ENCODE measurements at places on chromosomes 6 and 20. TPM values are rescaled to one million over a fixed set of nuclear protein-coding genes. Genes with fewer than 3 reads are reported as not detected.

DNA sequence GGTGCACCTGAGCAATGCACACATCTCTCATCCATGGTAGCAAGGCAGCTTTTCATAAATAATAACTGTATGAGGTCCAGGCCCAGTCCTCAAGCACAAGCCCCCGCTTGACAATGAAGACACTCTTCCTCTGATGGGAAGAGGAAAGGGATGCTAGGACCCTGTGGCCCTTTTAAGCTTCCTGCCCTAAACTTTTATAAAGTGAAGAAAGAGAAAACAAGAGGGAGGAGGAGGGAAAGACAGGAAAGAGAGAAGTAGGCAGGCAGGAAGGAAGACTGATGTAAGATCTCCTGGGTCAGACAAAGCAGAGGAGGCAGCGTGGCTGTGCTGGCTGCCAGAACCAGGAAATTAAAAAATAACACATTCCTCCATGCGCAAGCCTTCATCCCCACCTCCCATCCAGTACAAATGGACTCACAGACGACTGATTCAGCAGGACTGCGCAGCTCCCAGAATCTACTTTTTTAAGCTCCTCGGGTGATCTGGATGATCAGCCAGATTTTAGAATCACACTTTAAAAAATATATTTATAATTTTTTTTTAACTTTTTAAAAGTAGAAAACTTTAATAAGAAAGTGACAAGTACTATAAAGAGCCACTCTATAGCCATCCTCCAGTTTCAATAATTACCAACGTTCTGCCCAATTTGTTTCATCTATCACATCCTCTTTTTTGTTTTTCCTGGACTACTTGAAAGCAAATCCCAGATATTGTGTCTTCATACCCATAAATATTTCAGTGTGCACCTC lies 16.5 kb downstream of the TNFAIP3 start:
- no peak for DNase-seq

DNA sequence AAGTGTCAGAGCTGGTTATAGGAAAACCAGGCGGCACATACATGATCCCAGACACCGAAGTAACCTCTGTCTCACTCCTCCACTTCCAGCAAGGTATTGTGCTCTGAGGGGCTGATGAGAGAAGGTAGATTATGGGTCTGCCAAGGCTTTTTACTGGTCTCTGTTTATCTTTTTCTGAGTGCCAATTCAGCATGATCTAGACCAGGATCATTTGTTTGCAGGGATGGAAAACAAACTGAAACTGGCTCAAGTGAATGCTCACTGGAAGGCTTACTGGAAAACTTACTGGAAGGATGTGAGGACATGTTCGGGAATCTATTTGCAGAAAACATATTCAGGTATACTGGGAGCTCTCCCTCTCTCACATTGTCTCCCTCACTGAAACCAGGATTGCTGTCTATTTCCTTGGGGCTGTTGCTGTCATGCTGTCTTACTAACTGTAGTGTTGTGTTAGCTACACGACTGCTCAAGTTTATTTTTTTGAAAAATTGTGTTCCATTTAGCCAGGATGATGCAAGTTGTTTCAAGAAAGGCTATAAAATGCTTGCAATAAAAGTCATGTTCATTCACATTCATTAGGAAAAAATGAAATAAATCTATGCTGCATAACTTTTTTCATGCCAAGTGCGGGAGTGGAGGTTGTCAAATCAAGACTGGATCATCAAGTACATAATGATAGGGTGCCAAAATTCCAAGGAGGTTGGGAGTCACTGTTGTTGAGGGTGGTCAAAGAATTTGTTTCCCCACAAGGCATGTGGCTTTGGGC lies 37.0 kb downstream of the KLHL31 start:
- no peak for DNase-seq

DNA sequence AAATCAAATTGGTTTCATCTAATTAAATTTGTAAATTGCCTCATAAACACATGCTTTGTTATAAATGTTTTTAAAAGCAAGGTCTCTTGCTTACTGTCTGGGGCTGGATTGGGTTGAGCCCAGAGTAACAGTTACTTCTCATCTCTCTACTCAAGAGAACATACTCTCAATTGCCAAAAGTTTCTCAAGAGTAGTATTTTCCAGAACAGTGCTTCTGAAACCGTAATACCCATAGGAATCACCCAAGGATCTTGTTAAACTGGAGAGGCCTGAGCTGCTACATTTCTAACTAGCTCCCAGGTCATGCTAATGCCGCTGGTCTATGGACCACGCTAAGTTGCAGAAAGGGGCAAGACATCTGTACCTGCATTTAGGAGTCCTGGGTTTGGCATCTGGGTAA lies 744.9 kb downstream of the PTPRT start:
- DNase-seq, result no peak

GRCh38 chr20:25045343-25045712 lies 12.6 kb downstream of the ACSS1 start:
- DNase-seq, result no peak

GRCh38 chr20:38164069-38164468 lies 1.0 kb downstream of the TGM2 start:
- DNase-seq, result no peak

GRCh38 chr20:24918579-24919566 lies 30.2 kb upstream of the CST7 start:
- no peak for DNase-seq

DNA sequence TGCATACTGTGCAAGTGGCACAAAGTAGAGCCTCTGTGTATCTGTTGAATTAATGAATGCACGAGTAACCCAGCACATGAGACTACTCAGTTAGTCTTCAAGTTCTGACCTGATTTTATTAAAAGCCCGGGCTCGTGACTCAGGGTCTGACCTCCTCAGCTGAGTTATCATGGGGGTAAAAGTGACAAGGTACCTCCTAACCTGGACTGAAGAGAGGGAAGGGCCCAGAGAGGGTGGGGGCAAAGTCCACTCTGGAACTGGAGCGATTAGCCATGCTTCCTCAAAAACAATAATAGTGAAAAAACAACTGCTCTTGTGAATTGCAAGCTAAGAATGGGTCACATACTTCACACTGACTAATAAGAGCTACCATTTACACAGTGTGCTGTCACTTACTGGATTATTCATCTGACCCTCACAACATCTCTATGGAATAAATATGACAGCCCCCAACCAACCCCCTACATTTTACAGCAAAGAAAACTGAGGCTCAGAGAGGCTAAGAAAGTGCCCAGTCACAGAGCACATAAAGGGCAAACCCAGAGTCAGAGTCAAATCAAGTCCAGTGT lies 26.7 kb downstream of the TRERF1 start:
- DNase-seq, result peak; percentile 60

DNA sequence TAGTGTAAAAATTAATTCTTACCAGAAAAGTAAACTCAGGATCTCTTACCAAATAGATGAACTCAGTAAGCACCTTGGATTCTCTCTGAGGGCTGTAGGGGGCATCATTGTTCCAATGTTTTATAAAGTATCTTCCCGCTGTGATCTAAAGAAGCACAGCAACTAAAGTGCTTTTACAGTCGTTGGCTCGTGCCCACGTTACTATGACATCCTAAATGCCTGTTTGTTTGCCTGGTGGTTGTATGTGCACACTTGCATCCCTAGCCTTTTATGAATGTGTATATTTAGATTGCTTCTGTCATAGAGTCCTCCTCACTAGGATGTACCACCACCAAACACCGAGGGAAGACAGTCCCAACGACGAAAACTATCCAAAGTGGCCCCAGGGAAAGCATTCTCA lies 34.5 kb downstream of the SLX4IP start:
- DNase-seq, result peak; percentile 49

- no peak for DNase-seq
Measured at GRCh38 chr6:101351173-101351572, 42.3 kb upstream of the GRIK2 start.

- DNase-seq, result no peak
Measured at GRCh38 chr6:80962382-80962781, 790.1 kb downstream of the TENT5A start.

DNA sequence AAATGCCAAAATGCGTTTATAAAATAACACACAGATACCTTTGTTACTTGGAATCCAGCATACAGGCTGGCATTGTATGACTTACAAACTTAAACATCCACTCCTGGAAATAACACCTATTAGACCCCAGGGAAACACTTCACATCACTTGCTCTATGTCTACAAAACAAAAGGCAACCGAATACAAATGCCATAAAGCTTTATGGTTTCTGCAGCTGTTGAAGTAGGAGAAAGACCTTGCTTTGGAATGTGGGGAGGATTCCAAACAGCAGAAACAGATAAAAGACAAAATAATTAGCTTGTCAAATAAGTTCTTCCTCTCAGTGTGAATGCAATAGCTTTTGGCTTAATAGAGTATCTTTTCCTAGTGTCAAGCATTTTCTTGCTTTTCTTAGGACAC lies 9.8 kb upstream of the AMD1 start:
- no peak for DNase-seq

DNA sequence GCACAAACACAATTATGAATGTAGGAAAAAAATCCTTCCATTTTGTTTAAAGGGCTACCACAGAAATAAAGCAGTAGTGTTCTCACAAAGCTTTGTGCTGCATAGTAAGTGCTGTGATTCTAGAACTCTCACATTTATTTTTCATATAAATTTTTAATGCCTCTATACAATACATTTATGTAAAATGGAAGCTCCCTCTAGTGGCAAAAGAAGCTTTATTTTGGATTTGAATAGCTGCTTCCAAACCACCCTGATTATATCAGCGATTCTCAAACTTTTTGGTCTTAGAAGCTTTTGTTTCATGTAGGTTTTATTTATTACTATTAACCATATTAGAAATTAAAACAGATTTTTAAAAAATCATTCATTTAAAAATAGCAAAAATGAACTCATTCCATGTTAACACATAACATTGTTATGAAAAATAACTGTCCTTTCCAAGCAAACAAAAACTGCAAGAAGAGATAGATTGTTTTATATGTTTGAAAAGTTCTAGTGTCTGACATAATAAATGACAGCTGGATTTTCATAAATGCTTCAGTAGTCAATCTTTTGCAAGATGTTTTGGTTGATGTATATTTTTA lies 38.4 kb downstream of the HS3ST5 start:
- DNase-seq, result no peak

DNA sequence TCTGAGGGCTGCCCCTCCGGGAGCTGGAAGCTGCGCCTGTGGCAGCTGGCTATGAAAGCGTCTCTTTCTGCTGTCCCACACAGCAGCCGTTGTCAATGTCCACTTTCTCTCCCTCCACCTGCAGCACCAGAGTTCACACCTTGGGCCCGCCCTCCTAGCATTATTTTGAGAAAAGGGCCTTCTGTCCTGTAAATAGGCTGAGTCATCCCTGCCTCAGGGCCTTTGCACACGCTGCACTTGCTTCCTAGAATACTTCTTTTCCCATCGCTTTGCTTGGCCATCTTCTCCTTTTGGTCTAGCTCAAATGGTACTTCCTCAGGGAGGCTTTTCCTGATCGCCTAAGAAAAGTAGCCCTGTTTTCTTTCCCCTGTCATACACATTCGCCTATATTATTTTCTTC lies 69.3 kb upstream of the ZNFX1 start:
- DNase-seq, result no peak

GRCh38 chr6:86508230-86508629 lies 429.1 kb upstream of the HTR1E start:
- no peak for DNase-seq

The SYCP2 gene
- total RNA-seq, result 9.5 TPM

The LZTS3 gene
- total RNA-seq, result 54.1 TPM

The KHDC1L gene
- not detected for total RNA-seq

The PBX2 gene
- 95.0 TPM for total RNA-seq

The NRSN1 gene
- total RNA-seq, result 0.12 TPM

The ASIP gene
- not detected for total RNA-seq

The GJA1 gene
- total RNA-seq, result 109 TPM

The CTAGE9 gene
- total RNA-seq, result 0.09 TPM

Data from mucosa of gallbladder (tissue), 1 donor.